ENCODE measurements at places on chromosomes 3 and 15. TPM values are rescaled to one million over a fixed set of nuclear protein-coding genes. Genes with fewer than 3 reads are reported as not detected.

The KAT2B gene
- total RNA-seq, result 48.8 TPM

The GCHFR gene
- 21.5 TPM for total RNA-seq

The ALS2CL gene
- 0.96 TPM for total RNA-seq

The ZPLD1 gene
- total RNA-seq, result not detected

GRCh38 chr3:117788061-117788460 lies 1078.5 kb downstream of the TUSC7 start:
- no peak for DNase-seq

- no peak for DNase-seq
Measured at GRCh38 chr3:167886690-167887089, 151.2 kb downstream of the SERPINI1 start.

GRCh38 chr3:119301662-119302061 lies 7.5 kb downstream of the ARHGAP31 start:
- DNase-seq, result no peak

The SV2B gene
- 0.02 TPM for total RNA-seq

The HRH1 gene
- 0.53 TPM for total RNA-seq

- DNase-seq, result no peak
Measured at GRCh38 chr3:11434017-11434526, 161.9 kb downstream of the ATG7 start.

The FRMD5 gene
- 0.44 TPM for total RNA-seq

The THBS1 gene
- 6.6 TPM for total RNA-seq

DNA sequence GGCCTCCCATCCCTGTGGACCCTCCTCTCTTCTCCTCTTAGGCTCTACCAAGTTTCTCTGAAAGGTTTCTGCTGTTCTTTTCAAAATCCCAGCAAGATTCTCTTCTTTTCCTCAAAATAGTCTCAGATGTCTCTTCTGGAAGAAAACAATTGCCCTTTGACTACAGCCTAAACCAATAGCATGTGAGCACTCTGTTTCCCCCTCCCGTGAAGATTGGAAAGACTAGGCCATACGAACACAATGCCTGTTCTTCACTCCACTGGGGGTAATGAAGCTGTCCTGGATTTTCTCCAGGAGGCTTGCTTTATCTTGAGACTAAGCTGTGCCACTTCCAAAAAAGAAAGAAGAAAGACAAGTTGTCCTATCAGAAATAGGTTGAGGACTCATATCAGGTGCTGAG lies 178.7 kb upstream of the MCTP2 start:
- DNase-seq, result no peak

DNA sequence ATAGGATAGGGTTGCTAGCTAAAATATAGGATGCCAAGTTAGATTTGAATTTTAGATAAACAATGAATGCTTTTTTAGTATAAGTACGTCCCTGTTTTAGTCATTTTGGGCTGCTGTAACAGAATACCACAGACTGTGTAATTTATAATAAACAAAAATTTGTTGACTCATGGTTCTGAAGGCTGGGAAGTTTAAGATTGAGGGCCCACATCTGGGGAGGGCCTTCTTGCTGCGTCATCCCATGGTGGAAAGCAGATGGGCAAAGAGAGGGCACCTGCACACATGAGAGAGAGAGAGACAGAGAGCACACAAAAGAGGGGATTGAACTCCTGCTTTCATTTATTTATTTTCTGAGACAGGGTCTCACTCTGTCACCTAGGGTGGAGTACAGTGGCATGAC lies 246.5 kb downstream of the EPHB1 start:
- DNase-seq, result no peak

All from CD8-positive, alpha-beta memory T cell (primary cell).